ENCODE measurements at places on chromosomes 12 and 14. TPM values are rescaled to one million over a fixed set of nuclear protein-coding genes. Genes with fewer than 3 reads are reported as not detected.

The KCNA1 gene
- polyA plus RNA-seq: 0.25 TPM

The INTS13 gene
- 25.7 TPM for polyA plus RNA-seq

The KRT77 gene
- not detected for polyA plus RNA-seq

The OR4K13 gene
- polyA plus RNA-seq: not detected

The HOXC5 gene
- polyA plus RNA-seq: 2.1 TPM

The VRTN gene
- polyA plus RNA-seq: 0.08 TPM

The KCNJ8 gene
- 27.8 TPM for polyA plus RNA-seq

The DNAJC22 gene
- 0.12 TPM for polyA plus RNA-seq

The RNF212B gene
- 0.80 TPM for polyA plus RNA-seq

The ITPK1 gene
- polyA plus RNA-seq: 15.8 TPM

The ANKRD13A gene
- 53.1 TPM for polyA plus RNA-seq

The NINJ2 gene
- polyA plus RNA-seq: 5.0 TPM

The GALNT9 gene
- 0.88 TPM for polyA plus RNA-seq

The MDM1 gene
- polyA plus RNA-seq: 20.8 TPM

The TAS2R7 gene
- not detected for polyA plus RNA-seq

The NUDT4 gene
- polyA plus RNA-seq: 81.8 TPM

The TAS2R43 gene
- not detected for polyA plus RNA-seq

Data from muscle of back (tissue), 13 donors.